GM03348 (cell line): ENCODE measurements at places on chromosomes 6 and 20.

DNA sequence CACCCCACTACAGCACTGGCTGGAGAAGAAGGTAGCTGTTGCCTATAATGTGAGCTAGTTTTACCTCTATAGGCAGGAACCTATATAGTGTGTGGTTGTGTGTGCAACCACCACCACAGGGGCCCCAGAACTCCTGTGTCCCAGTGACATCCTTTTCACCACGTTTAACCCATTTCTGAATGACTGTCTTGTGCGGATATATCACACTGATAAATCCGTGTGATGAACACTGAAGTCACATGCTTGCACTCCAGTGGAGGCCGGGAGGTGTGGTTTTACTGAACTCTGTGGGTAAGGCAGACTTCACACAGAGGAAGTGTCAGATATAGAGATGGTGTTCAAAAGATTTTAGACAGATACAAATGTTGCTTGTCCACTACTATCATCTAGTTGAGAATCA is 32.5 kb downstream of the SDHAF4 start:
- DNase-seq, result no peak

DNA sequence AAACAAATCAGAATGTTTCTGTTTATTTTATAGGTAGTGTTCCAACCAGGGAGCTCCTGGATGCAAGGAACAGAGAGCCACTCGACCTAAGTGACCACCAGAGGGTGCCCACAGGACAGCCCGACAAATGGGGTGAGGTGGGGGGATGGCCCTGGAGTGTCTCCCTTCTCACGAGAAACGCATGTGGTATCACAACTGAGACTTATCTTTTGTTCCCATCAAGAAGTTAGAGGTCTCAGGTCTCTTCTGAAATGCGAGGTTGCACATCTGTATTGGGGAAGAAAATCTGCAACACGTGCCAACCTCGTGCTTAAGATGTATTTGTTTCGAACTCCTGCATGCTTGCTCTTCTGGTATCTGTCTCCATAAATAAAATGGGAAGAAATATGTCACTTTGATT is 104.0 kb downstream of the ISM1 start:
- DNase-seq, result no peak

DNA sequence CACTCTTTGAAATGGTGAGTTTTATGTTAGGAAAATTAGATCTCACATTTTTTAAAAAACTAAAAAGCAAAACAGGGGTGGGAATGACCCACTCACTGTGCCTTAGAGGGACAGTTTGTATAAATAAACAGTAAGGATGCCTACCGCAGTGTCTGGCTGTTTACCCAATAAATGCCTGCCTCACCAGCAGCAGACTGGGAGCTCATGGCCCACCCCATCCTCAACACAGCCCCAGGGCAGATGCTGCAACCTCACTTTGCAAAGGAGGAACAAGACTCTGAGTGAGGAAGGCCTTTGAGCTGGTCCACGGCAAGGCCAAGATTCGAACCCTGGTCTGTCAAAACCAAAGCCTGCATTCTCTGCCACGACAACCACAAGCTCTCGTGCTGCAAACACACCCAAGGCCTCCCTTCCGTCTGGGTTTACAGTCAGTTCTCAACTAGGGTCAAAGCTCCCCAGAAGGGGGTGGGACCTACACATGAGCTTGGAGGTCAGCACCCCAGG is 77.8 kb downstream of the BMP7 start:
- DNase-seq, result no peak

DNA sequence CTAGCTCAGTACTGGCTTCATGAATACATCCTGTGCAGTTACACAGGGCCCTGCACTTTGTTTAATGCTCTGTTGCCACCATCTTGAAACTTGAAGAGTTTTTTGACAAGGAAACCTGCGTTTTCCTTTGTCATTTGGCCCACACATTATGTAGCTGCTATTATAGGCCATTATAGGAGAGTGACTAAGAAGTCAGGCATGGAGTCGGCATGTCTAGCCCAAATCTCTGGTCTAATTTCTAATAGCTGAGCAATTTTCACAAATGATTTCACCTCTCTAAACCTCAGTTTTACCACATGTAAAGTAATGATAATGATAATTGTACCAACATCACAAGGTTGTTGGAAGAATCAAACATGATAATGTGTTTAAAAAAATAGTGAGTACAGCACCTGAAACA is 67.1 kb upstream of the MYLIP start:
- DNase-seq, result no peak

- no peak for DNase-seq
Measured at GRCh38 chr20:58069207-58069606, 159.2 kb downstream of the ANKRD60 start.

GRCh38 chr6:86848986-86849385 is 88.3 kb upstream of the HTR1E start:
- DNase-seq, result no peak

GRCh38 chr6:95576998-95577303 is 384 bp upstream of the MANEA start:
- DNase-seq, result no peak

DNA sequence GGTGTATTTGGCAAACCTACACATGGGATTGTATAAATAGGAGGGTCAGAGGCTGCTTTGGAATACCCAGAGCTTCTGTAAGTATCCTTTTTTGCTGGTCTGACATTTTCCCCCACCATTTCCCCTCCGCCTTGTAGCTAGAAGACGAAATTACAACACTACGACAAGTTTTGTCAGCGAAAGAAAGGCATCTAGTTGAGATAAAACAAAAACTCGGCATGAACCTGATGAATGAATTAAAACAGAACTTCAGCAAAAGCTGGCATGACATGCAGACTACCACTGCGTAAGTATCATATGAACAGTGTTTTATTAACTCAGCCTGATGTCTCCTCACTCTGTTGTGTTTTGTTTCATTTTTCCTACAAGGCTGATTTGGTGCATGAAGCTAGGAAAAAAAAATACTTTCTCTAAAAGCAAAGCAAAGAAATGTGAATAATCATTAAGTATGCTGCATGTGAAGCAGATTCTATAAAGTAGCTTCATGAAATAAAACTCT is 72.7 kb downstream of the HDDC2 start:
- no peak for DNase-seq

DNA sequence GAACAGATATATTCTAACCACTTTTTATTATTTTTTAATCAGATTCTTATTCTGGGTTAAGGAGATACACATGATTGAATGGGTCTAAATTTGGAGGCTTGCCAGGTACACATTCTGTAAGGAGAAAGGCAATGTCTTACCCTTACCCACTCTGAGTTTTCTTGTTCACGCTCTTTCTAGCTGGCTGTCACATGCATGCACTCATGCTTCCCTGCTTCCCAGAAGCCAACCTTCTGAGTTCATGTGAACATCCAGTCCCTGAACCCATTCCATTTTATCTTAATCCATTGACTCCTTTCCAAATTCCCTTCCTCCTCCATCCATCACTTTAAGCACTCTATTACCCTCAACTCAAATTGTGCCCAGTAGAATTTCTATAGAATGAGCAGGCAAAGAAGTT is 17.5 kb upstream of the MOCS1 start:
- no peak for DNase-seq

GRCh38 chr6:49805246-49805645 is 18.2 kb upstream of the PGK2 start:
- no peak for DNase-seq

DNA sequence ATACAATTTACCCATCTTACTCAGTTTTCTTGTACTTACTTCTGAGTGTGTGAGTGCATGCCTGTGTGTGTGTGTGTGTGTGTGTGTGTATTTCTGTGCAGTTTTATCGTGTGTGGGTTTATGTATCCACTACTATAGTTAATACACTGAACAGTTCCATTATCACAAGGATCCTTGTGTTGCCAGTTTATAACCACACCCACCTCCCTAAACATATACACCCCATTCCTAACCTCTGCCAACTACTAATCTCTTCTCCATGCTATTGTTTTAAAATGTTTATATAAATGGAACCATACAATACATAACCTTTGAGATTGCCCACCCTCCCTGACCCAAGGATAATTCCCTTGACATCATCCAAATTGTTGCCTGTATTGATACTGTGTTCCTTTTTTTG is 18.7 kb downstream of the POFUT1 start:
- no peak for DNase-seq

- DNase-seq, result no peak
Measured at GRCh38 chr6:15020119-15020770, 225.6 kb upstream of the JARID2 start.
